ENCODE measurements at places on chromosomes 2 and 18.

GRCh38 chr2:180063494-180064092, 56.5 kb upstream of the CWC22 start:
- no peak for DNase-seq

- no peak for DNase-seq
These were observed 144.7 kb downstream of the CAPN13 start for GRCh38 chr2:30662268-30663131.

DNA sequence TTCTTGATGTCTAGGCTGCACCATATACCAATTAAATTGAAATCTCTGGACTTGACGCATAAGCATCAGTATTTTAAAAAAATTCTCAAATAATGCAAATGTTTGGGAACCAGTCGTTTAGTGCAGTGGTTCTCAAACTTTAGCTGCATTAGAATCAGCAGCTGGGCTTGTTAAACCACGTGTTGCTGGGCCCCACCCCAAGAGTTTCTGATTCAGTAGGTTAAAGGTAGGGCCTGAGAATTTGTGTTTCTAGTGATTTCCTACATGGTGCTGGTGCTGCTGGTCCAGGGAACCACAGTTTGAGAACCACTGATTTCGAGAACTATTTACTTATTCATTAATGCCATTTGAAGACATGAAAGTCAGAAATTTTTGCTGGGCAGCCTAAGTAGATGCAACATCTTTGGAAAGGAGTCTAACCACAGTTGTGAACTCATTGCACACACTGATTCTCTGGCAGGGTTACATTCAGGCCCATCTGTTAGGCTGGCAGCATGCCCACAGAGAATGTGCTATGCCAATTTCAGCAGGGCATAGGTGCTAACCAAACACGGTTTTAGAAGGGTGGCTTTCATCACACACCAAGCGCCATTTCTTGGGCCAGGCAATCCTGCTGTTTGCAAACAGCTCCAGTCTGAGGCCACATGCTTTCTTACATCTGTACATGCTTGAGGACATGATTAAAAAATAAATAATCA, 26.4 kb upstream of the ATP5MC3 start:
- DNase-seq, result no peak

- no peak for DNase-seq
These were observed 66.5 kb downstream of the VWA3B start for GRCh38 chr2:98153481-98153880.

- DNase-seq, result peak; percentile 65
These were observed 14.6 kb downstream of the ALPG start for GRCh38 chr2:232421189-232421785.

DNA sequence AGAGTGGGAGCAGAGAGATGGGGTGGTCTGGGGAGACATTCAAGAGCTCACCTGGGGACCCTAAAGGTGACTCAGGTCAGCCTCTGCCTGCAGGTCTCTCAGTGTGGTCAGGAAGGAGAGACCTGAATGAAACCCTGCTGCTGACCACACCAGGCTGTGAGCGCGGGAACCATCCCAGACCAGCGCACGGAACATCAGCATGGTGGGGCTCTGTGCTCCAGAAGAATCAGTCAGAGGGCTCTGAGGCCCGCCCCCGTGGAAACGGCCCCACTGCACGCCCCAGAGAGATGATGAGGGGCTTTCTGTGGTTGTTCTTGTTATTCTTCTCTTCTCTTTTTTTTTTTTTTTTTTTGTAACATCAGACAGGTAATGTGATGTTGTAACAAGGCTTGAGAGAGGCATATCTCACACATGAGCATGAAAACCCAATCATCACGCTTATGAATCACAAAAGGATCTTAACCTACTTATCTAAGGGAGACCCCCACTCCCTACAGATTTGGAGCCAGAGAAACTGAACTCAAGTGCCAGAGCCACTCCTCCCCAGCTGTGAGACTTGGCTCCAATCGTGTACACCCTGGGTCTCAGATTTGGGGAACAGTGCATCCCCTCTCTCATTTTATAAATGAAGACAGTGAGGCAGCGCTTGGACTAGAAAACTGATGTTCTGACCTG, 302.2 kb downstream of the EIPR1 start:
- no peak for DNase-seq

DNA sequence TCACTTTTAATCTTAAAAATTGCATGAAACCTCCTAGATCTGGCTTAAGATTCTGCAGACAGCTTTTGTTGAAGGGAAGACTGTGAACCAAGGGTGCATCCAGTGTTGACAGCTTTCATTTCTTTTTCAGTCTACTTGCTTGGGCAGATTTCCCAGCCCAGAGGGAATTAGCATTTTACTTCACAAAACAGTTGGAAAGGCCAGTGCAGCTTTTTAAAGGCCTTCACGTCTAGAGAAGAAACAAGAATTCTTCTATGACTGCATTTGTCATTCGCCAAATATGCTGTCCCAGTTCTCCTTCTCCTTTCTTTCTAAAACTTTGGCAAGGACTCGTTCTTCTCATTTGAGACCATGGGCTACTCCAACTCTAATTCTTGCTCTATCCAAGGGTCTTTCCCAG, 17.4 kb downstream of the NTSR2 start:
- no peak for DNase-seq

DNA sequence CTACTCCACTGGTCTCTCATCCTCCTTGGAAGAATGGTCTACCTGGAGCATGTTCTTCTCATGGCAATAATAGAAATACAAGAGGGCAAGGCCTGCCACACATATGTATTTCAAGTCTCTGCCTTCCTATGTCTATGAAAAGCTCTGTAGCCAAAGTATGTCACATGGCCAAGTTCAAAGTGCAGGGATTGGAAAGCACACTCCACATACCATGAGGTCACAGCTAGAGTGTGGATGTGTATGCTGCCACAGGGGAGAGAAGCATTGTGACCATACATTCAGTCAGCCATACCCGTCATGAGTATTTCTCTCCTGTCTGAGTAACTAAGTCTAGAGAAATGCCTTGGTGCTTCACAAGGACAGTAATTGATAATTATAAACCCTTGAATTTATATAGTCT, 8.8 kb upstream of the EIF2AK3 start:
- no peak for DNase-seq

GRCh38 chr18:50218432-50219197, 23.7 kb upstream of the MYO5B start:
- peak; percentile 64 for DNase-seq

DNA sequence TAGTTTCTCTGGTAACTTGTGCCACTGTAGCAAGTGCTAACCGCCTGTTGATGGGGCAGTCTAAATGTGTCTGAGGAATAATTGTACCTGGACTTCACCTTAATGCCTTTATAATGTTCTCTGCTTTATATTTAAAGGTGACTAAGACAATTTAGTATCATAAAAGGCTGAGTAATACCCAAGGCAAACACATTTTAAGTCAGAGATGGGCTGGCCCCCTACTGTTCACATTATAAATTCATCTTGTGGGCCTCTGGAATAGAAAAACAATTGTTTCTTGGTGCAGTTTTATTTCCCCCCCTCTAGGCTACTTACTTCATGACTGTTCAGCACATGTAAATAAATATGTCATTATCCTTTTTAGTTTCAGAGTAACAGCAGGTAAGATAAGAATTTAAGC, 559.3 kb upstream of the PIK3C3 start:
- DNase-seq, result no peak

DNA sequence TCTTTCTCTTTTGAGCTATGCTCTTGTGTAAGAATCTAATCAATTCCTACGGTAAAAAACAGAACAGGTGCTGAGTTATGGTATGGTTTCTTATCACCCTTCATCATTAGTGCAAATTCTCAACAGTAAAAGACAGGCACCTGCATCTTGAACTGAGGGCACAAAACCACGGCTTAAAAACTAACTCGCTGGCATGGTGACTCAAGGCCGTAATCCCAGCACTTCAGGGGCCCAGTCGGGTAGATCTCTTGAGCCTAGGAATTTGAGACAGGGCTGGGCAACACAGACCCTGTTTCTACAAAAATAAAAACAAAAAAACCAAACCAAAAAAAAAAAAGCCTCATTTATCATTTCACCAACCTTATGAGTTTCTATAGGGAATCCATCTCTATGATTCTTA, 33.3 kb downstream of the THAP4 start:
- no peak for DNase-seq

- DNase-seq, result no peak
These were observed 123.7 kb upstream of the MSTN start for GRCh38 chr2:190186238-190186637.

- no peak for DNase-seq
These were observed 46.5 kb downstream of the UNC50 start for GRCh38 chr2:98654699-98655495.

- no peak for DNase-seq
These were observed 64.1 kb downstream of the BCL2L11 start for GRCh38 chr2:111184725-111185310.

DNA sequence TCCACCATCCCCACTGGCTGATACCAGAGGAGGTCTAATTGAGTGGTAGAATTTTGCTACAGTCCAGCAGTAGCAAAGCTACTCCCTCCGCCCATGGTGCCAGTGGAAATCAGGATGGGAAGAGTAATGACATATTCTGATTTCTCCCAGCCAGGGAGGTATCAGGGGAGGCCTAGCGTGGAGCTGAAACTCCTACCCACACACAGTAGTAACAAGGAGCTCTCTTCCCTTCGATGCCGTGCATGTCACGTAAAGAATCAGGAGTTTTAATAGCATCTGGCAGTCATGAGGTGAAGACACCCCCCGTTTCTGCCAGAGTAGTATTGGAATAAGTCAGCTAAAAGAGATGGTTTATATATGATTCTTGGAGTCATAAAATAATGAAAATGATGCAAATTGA, 786.8 kb upstream of the DDX18 start:
- DNase-seq, result no peak

DNA sequence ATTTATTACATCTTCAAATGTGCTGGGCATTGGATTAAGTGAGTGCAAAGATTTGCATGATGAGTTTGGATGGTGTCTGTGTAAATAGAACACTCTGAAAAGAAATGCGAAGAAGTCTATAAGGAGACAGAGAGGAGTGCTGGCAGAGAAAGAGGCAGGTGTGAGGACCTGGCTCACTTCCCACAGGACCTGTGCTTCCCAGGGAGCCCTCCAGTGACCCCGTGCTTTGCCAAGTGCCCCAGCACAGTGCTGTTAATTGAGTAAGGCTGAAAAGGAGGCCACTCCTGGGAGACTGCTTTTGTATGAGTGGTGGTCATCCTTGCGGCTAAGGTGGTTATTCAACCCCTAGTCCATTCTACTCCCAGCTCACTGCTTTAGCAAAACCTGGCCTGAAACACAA, 230.8 kb downstream of the OSR1 start:
- DNase-seq, result no peak

- DNase-seq, result no peak
These were observed 526.9 kb downstream of the SLC4A3 start for GRCh38 chr2:220154304-220154703.

GRCh38 chr2:222706616-222707015, 35.2 kb downstream of the MOGAT1 start:
- no peak for DNase-seq

GRCh38 chr2:170779304-170779703, 9.1 kb downstream of the ERICH2 start:
- no peak for DNase-seq

DNA sequence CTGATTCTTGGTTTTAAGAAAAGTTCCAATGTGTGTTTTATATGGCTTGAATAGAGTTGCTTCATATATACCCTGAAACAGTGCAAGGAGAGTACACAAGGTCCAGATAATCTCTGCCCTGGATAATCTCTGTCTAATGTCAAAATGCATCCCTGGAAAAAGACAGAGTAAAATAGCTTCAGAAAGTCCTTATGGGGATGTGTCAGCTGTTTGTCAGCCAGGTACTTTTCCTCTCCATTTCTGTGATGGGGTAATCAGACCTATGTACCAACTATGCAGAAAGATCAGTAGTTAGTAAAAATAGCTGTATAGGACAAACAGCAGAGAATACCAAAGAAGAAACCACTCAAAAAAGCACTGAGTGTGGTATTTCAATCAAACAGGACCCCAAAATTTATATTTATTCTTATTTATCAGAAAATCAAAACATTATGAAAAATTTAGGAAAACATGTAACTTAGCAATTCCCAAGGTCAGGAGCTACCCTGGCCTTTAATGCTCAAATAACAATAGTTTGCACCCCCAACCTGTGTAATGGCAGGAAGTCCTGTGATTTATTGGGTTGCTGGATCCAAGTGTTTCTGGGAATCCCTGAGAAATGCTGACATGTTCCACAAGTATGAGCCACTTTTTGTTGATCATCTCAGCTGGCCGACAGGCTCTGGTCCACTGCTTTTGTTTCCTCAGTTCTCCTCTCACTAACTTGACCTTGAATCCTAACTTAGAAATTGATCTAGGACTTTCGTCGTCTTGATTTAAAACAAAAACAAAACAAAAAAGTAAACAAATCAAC, 69.6 kb downstream of the MDH1 start:
- no peak for DNase-seq

GRCh38 chr2:54613386-54613785, 110.1 kb upstream of the EML6 start:
- DNase-seq, result no peak
